ENCODE measurements at places on chromosomes 3 and 15.
A peak's percentile ranks its signal among the peaks of the same experiment; 100 is the strongest.

DNA sequence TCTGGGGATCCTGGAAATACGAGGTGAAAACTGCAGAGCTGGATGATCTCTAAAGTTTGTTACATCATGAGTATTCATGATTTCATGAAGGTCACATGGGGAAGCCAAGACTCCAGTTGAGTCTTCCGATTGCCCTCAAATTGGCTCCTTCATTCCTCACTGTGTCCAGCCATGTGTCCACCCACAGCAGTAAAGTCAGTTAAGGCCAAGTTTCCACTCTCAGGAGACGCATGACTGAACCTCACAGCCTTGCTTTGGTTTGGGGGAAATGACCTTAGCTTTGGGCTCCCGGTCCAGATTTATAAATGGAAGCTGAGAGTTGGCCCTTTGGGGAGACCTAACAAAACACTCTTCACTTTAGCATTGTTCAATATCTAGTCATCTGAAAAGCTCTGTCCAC is 289.7 kb upstream of the MCTP2 start:
- DNase-seq = no peak

GRCh38 chr3:195416795-195417194 is 26.0 kb downstream of the ACAP2 start:
- no peak for DNase-seq

GRCh38 chr3:53142986-53143385 is 12.8 kb upstream of the RFT1 start:
- DNase-seq = no peak

DNA sequence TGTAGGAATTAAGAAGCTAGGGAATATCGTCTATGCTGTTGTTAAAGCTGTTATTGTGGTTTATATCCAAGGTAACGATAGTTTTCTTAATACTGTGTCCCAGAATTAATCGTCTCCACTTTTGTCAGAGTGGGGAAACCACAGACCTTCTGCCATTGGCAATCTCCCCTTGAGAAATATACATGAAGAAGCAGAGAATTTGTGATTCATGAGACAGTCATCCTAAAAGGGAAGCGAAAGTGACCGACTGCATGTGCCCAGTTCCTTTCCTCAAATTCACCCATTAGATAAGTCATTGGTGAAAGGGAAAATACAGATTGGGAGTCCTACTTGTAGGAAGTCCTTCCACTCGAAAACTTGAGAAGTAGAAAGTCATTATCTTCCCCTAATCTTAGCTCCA is 26.6 kb downstream of the DIPK2A start:
- no peak for DNase-seq

DNA sequence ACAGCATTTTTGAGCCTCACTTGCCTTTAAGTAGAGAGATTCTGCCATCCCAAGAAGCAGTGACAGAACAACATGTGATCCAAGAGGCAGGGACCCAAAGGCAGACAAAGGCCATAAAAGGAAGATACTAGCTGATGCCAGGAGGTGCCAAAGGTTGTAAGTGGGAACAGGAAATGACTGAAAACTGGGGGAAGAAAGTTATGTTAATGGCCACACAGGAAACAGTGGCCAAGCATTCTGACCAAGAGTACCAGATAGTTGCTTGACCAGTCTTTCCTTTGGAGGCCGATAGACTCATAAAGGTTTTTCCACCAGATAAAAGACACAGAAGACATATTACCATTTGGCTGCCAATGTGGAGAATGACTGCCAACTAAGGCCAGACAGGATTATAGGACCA is 274.5 kb upstream of the PEX5L start:
- no peak for DNase-seq

DNA sequence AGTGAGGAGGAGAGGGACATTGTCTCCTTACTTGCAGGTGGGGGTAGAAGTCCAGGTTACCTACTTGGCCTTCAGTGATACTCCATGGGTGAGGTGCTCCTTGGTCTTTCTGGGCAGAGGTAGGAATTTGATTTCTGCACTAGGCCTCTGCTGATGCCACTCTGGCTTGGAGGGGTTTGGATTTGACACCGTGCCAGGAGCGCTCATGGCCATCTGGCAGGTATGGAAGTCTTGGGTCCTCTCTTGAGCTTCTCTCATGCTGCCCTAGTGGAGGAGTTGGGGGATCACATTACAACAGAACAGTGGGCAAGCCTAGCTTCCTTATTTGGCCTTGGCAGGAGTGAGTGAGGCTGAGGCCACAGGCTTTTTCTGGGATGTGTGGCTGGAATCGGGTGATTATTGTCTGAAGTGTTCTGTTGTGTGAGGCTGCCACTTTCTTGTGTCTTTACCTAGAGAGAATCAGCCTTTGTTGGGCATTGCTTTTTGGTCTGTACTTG is 525.0 kb downstream of the GABRG3 start:
- no peak for DNase-seq

DNA sequence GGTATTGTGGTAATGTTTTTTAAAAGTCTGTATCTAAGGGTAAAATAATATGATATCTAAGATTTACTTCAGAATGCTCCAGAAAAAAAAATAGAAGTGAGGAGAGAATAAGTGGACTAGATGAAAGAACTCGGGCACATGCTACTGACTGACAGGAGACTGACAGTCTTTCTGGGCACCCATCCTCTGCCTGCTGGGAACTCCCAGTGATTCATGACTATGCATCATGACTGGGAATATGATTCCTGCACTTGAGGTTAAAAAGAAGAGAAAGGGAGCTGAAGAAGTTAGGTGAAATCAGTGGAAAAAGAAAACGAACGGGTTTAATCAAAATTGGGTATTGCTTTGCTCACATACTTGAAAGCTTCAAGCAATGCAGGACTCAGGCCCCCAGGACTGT is 35.7 kb upstream of the SPSB4 start:
- DNase-seq = no peak

GRCh38 chr3:194328053-194328657 is 23.0 kb downstream of the CPN2 start:
- DNase-seq = peak; percentile 54

GRCh38 chr15:63615935-63616334 is 18.7 kb downstream of the FBXL22 start:
- no peak for DNase-seq

DNA sequence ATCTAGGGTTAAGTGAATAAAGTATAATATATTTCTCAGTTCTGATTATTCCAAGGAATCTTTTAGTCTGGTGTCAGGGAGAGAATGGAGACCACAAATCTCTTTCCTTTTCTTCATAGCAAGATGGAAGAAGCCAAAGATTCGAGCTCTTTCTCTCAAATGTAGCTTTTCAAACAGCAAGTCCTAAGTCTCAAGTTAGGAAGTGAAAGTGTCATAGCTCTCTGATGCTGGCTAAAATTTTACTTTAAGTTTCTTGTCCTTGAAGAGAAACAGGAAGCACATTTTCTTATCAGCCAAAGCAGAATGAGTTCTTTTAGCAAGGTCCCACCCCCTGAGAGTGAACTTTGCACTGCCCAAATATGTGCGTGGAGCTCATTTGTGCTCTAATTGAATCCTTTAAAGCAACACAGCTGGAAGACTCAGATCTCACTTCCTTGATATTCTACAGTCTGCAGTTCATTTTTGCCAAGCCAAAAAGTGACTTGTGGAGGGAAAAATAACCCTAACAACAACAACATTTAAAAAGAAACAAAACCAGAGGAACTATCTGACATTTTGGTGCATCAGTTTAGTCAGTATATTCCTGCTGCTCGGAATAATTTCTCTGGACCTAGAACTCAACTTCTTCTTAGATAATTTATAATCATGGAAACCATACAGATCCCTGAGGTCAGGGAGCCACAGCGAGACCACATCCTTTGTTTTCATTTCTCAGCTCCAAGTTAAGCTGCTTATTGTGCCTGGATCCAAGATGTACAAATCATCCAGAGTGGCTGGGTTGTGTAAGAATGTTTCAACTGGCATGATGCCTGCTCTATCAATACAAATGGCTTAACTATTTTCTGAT is 238.7 kb upstream of the P2RY1 start:
- DNase-seq = peak; percentile 90

DNA sequence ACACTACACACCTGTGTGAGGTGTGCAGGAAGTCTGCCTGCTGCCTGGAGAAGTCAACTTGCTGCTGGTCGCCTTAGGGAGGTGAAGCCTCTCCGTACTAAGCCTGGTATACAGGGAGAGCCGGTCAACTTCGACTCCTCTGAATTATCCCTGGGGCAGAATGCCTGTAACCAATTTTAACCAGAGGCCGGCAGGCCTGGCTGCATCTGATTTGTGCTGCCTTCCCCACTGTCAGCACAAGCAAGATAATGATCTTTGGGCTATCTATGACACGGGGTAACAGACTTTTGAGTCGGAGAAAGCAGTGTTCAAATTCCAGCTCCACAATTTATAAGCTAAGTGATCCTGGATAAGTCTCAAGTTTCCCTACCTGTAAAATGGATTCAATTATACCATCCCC is 42.3 kb downstream of the MAGEF1 start:
- no peak for DNase-seq

- no peak for DNase-seq
Measured at GRCh38 chr15:83919319-83919830, 265.5 kb downstream of the ADAMTSL3 start.

DNA sequence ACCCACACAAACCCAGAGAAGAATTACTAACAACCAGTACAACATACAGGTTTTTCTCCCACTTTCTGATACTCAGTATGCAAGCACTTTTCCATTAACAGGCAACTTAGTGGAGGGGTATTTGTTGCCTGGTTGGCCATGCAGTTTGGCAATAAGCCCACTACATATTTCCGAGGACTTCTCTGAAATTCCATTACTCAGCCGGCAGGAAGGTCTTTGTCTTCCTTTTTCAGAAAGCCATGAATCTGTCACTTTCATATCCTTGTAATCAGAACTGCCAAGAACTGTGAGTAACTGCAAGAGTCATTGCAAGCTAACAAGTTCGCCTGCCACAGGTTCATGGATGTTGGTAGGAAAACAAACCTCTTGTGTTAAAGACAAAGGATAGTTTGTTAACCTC is 422.3 kb upstream of the ROBO1 start:
- DNase-seq = peak; percentile 18

DNA sequence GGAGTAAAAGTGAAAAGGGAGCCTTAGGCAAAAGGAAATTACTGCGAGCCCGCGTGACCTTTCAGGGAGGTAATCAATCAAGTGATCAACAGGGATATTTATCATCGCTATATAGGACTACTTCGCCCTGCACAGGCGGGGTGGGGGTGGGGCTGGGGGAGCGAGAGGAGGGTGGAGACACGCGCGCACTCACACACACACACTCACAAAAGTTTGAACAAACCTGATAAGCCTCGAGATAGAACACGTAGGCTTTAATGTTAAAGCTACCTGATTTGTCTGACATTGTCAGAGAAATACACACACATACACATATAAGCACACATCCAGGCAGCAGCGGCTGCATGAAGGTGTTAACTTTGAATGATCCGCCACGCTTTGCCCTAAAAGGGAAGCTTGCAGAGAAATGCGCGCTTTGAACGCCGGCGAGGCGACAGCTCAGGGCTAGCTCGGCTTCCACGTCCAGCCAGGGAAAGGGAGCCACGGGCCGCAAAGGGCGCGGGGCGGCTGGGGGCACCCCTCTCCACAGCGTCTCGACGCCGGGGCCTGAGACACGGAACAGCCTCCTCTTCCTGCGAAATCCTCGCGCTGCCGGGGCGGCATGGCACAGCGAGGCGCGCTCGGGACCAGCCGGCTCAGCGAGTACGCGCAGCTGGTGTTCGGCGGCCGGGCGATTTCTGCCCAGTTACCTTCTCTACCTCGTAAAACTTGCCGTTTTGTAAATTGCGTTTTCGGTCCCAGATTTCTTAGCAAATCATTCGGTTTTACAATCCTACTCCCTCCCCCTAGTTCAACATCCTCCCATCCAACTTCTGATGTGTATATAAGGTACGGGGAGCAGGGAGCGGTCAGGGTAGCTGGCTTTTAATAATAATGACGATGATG is 4.8 kb upstream of the MECOM start:
- DNase-seq = peak; percentile 68

GRCh38 chr3:52092891-52093290 is 36.5 kb upstream of the DUSP7 start:
- DNase-seq = no peak

DNA sequence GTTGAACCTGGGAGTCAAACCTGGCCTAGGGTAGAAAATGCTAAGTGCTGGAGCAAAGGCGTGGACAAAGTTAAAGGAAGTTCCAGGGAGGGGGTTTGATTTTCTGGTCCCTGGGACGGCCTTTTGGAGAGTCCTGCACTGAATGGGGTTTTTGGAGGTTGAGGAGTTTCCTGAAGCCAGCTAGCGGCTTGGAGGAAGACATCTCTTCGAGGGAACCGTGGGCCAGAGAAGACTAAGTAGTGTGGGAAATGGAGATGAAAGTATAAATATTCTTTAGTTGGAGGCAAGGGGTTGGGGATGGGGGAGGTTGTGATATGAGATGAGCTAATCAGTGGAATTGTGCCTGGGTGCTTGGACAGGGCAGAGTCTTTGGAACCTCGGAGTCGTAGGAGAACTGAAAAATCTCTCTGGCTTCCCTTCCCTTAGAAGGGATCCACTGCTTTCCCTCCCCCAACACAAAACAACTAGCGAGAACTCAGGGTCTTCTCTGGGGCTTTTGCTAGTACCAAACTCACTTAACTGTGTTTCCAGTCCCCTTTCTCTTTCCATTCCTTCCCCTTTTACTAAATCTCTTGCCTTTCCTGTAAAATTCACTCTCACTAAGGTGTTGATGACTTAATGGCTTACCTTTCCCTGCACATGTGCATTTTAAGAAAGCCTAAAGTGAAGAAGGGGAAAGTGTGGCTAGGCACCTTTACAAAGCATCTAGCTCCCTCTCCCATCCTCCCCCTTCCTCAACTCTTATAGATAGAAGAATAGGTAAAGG is 1.0 kb downstream of the LPP start:
- DNase-seq = no peak

GRCh38 chr15:98381446-98381845 is 266.9 kb upstream of the IGF1R start:
- DNase-seq = no peak

- DNase-seq = peak; percentile 40
Measured at GRCh38 chr3:128432971-128433836, 33.5 kb downstream of the DNAJB8 start.

GRCh38 chr15:91783008-91783407 is 70.5 kb upstream of the SLCO3A1 start:
- no peak for DNase-seq

- peak; percentile 48 for DNase-seq
Measured at GRCh38 chr3:100796556-100796955, 87.3 kb downstream of the TFG start.

DNA sequence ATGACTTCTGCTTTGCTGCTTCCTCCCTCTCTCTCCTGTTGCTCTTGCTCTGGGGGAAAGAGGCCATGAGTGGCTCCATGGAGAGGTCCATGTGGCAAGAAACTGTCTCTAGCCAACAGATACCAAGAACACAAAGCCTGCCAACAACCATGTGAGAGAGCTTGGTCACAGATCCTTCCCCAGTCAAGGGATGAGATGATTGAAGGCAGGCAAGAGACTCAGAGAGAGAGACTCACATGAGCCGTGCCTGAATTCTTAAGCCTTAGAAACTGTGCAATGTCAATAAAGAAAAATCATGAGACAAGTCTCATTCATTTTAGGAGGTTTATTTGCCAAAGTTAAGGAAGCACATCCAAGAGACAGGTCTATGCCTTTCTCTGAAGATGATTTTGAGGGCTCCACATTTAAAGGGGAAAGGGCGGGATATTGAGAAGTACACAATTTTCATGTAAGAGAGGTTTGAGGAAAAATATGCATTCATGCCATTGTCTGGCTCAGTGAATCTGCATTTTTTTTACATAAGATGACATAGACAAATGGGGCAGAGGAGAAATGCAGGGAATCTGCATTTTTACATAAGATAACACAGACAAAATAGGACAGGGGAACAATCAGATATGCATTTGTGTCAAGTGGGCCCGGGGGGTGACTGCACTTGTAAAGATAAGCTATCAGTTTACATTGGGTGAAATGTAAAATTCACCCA is 59.5 kb upstream of the SUCLG2 start:
- DNase-seq = no peak
